ENCODE measurements at places on chromosomes 16 and 17. TPM values are rescaled to one million over a fixed set of nuclear protein-coding genes. Genes with fewer than 3 reads are reported as not detected.

PRSS36 gene
- 2.1 TPM for total RNA-seq

TBC1D3L gene
- total RNA-seq, result 19.7 TPM

DUSP3 gene
- total RNA-seq, result 6.3 TPM

CCDC200 gene
- total RNA-seq, result 1.5 TPM

HAP1 gene
- total RNA-seq, result not detected

PIRT gene
- total RNA-seq, result not detected

TBC1D3 gene
- total RNA-seq, result not detected

TBC1D3H gene
- total RNA-seq, result not detected

ITGAD gene
- total RNA-seq, result 2.2 TPM

ARL5C gene
- not detected for total RNA-seq

VAT1L gene
- total RNA-seq, result not detected

DNA sequence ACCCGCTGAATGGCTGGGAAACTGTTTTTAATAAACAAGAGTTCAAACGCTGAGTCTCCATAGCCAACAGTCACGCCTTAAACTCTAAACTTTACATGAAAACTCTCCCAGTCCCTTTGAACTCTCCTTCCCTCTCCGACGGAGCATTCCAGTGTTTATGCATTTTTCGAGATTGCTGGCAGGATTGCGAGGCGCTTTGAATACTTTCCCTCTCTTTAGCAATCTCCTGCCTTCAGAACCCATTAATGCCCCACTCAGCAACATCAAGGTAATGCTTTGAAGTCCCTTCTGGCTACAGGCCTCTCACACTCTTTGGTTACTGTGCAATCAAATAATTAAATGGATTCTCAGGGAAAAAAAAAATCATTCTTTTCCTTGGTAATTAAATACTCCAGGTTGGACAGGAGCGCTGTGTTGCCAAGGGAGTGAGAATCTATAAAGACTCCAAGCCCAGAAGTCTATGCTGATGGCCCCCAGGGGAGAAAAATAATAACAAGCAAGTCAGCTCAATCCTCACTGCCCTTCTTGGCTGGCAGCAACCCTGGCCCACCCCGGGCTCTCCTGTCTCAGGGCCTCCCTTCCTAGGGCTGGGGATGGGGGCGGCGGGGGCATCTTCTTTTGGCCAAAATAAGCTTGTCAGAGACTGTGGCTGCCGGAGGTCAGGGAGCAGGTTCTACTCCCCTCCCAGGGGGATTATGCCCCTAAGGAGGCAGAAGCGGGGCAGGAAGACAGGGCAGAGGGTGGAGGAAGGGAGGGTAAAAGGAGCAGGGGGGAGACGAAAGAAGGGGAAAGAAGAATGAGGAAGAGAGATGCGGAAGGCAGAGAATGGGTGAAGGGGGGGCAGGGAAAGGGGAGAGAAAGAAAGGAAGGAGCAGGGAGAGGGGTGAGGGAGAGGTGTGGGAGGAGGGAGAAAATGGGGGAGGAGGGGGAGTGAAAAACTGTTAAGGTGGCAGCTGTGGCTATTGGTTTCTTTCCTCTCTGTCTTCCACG lies 45.2 kb downstream of the AXIN2 start:
- DNase-seq, result no peak

- DNase-seq, result no peak
Measured at GRCh38 chr16:1470481-1471251, 4.2 kb downstream of the CLCN7 start.

- DNase-seq, result no peak
Measured at GRCh38 chr16:48123104-48123788, 32.5 kb downstream of the ABCC12 start.

DNA sequence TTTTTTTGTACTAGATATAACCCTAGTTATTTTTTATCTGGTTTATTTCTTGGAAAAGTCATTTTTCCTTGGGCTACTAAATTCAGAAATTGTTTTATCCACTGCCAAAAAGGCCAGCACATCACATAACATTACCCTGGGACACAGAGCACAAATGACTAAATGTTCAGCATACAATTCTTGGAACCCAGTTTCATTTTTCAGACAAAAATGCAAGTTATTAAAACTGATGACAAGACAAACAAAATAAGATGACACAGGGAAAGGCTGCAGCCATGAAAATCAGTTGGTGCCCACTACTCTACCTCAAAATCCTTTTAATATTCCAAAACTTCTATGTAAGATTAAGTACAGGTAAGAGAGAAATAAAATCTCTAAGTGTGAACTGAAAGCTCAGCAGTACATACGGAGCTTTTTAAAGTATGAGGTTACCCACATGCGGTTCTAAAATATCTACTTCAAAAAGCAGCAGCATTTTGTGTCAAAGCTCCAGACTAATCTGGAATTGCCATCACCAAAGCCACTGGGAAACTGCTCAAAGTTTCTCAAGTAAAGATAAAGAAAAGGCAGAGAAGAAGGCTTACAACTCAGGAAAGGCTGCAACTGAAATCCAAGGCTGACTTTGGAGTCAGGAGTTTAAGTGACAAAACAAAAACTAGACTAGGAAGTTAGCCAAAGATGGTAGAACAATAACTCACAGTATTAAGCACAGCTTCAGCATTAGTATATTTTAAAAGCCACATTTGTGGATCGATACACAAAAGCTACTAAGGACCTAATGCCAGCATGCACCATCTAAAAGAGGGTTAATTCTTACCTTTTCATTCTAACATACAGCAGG lies 41.4 kb downstream of the AP1G1 start:
- no peak for DNase-seq

GRCh38 chr16:83118365-83118764 lies 491.6 kb downstream of the CDH13 start:
- no peak for DNase-seq

DNA sequence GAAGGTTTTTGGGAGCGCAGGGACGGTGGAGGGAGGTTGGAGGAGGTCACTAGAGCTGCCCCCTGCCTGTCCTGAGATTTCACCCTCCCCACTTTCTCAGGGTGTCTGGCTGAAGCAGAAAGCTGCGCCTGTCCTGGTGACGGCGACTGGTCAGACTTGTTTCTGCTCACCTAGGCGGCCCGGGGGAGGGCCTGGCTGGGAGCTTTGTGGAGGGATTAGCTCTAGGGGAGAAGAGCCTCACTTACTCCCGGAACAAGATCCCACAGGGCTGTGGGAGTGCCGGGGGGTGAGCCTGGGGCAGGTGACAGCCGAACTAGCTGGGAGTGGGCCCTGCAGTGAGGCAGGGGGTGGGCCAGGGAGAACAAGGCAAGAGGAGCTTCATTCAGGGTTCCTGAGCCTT lies 11.5 kb downstream of the NHERF1 start:
- no peak for DNase-seq

GRCh38 chr17:37259030-37259735 lies 116.6 kb upstream of the C17orf78 start:
- DNase-seq, result no peak

DNA sequence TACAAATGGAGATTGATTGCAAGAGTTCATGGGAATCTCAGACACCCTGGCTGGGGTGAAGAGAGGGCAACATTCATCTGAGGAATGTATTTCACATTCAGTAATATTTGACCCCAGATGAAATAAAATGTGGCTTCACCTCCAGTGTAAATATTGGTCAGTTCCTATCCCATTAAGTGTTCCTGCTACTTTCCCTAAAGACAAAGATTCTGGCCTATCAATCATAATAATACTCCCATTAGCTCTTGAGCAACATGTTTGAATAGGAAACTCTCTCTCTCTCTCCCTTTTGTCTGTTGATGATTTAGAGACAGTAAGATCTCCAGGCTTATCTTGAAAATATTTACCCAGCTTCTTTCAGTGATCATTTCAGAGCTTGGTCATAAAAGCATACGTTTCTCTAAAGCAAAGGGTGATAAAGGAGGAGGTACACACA lies 70.1 kb downstream of the KCNJ2 start:
- no peak for DNase-seq

GRCh38 chr17:62572888-62573401 lies 54.5 kb upstream of the MRC2 start:
- no peak for DNase-seq

- DNase-seq, result no peak
Measured at GRCh38 chr16:74901606-74902005, 83.3 kb downstream of the WDR59 start.

DNA sequence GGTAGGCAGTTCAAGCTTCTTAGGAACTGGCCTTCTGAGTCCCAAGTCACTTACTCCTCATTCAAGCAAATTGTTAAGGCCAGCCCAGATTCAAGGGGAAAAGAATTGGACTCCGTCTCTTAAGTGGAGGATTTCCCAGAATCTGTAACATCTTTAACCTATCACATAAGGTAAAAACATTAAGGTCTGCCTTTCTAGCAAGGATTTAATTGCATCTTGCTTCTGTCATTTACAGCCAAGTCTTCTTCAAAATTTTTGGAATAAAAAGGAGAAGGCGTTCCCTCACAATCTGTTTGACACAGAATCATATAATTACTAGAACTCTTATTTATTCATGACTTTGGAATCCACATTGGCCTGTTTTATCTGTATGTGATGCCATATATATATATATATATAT lies 56.5 kb upstream of the ADORA2B start:
- no peak for DNase-seq

GRCh38 chr17:43719578-43719977 lies 39.0 kb downstream of the SOST start:
- no peak for DNase-seq

- no peak for DNase-seq
Measured at GRCh38 chr17:29968271-29968670, 26.8 kb downstream of the EFCAB5 start.

GRCh38 chr16:87765473-87765775 lies 362 bp downstream of the KLHDC4 start:
- DNase-seq, result no peak

DNA sequence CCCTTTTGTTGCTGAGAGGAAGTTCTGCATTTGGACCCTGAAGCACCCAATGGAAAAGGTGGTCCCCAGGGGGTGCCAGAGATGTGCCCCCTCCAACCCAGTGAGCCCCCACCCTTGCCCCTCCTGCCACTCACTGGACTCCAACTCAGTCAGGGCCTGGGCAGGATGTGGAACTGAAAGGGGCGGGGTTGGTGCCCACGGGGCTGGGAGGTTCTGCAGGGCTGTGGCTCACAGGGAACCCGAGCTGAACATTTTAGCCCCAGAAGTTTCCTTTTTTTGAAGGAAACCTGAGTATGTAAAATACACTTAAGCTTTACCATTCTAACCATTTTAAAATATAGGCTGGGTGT lies 15.8 kb upstream of the OGFOD3 start:
- peak; percentile 43 for DNase-seq

- DNase-seq, result no peak
Measured at GRCh38 chr16:76532188-76532973, 255.2 kb downstream of the CNTNAP4 start.

DNA sequence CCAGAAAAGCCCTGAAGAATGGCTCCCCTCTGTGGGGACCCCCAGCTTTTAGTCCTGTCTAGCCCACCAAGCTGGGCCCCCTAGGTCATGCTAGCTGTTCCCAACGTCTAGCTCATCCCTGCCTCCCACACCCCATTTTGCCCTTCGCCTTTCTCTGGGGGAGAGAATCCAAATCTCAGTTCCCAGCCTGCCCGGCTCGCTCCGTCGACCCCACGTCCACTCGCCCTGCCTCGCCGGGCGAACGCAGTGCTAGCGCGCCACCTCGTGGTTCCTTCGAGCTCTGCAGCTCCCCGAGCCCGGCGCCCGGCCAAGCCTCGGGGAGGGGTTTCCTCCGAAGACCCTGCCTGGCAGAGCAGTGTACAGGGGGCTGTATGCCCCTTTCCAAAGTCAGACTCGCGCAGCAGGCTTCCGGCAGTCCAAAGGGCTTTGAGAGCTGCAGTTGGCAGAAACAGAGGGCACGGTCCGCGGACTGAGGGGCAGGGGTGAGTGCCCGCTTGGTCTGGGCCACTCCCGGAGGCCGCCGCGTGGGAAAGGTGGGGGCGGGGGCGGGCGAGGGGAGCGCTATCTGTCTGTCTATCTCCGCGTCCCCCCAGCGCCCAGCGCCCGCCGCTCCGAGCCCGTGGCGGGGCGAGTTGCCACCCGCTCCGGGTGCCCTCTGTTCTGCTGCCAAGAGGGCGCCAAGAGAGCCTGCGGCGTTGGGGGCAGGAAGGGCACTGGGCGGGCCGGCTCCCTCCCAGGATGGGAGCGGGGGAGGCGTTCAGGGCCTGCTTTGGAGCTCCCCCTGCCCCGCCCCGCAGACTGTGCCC lies 1.7 kb upstream of the DLX3 start:
- DNase-seq, result peak; percentile 81

- DNase-seq, result no peak
Measured at GRCh38 chr16:67460961-67461360, 20.0 kb downstream of the ATP6V0D1 start.

- no peak for DNase-seq
Measured at GRCh38 chr17:72684405-72685020, 408.0 kb downstream of the SLC39A11 start.

GRCh38 chr16:69662901-69663300 lies 63.5 kb downstream of the NQO1 start:
- no peak for DNase-seq

- DNase-seq, result no peak
Measured at GRCh38 chr16:57947261-57947660, 23.7 kb downstream of the CNGB1 start.

GRCh38 chr17:27558842-27559505 lies 72.0 kb upstream of the LGALS9 start:
- no peak for DNase-seq

Data from natural killer cell (primary cell).